ENCODE measurements at places on chromosomes 16 and 17.

DNA sequence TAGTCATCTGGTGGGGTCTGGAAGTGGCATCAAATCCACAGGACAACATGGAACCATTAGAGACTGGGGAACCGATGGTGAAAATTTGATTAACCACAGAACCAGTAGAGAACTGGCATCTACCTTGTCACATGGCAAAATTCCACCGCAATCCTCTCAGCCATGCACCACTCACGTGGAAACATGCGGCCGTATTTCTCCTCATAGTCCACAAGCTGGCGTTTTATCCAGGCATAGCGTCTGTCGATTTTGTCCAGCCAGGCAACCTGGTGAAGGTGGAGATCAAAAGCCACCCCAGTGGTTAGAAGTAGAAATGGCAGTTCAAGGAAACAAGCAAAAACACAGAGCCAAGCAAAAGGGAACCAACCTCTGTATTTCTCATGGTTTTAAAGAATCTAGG, 87.6 kb downstream of the VPS53 start:
- DNase-seq = no peak

GRCh38 chr16:53973021-53973420, 269.1 kb downstream of the FTO start:
- no peak for DNase-seq

- no peak for DNase-seq
Measured at GRCh38 chr16:68652659-68653058, 7.5 kb downstream of the CDH3 start.

- no peak for DNase-seq
Measured at GRCh38 chr16:88445583-88445960, 7.5 kb upstream of the ZFPM1 start.

- DNase-seq = no peak
Measured at GRCh38 chr17:17348872-17349723, 45.9 kb downstream of the NT5M start.

GRCh38 chr17:19304209-19304608, 58.3 kb downstream of the B9D1 start:
- no peak for DNase-seq

- no peak for DNase-seq
Measured at GRCh38 chr17:58189436-58190146, 2.9 kb upstream of the EPX start.

DNA sequence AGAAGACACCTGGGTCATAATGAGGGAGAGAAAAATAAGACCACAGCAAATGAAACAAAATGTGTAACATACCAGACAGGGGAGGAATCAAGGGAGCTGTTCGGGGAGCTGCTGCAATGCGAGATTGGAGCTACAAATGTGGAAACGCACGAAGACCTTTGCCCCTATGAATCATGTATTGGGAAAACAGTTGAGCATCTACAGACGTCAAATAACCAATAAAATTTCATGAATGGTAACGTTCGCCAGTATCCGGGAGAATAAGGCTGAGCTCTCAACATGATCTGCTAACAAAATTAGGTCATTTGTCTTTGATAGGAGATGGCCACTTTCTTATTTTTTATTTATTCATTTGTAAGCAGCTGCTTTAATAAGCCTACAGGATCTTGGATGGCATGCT, 486.2 kb upstream of the RBFOX1 start:
- no peak for DNase-seq

DNA sequence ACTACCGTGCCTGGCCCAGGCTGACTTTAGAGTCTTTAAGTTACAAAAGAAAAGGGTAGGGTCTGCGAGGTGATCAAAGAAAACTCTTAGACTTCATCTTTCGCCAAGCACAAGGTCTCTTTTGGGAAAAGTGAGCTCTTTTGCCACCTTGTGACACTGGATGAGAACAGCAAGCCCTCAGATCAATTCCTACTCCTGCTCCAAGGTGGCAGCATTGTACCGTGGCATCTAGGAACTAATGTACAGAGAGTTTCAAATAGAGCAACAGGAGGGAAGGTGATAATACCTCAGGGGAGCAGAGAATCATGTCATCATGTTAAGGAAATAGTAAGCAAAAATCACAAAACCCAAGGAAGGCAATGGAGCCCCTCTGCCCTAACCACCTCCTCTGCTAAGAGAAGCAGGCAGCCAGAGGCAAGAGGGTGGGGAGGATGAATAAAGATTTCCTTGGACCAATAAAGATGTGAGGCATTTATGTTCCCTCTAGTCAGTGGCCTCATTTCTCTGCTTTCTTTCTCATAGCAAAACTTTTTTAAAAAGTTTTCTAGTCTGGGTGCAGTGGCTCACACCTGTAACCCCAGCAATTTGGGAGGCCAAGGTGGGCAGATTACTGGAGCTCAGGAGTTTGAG, 2.1 kb upstream of the C17orf78 start:
- DNase-seq = peak; percentile 50

GRCh38 chr16:80519189-80519588, 21.6 kb upstream of the DYNLRB2 start:
- DNase-seq = no peak

- DNase-seq = no peak
Measured at GRCh38 chr17:13939222-13939621, 130.1 kb upstream of the COX10 start.

- no peak for DNase-seq
Measured at GRCh38 chr16:22934786-22935185, 120.8 kb downstream of the HS3ST2 start.

DNA sequence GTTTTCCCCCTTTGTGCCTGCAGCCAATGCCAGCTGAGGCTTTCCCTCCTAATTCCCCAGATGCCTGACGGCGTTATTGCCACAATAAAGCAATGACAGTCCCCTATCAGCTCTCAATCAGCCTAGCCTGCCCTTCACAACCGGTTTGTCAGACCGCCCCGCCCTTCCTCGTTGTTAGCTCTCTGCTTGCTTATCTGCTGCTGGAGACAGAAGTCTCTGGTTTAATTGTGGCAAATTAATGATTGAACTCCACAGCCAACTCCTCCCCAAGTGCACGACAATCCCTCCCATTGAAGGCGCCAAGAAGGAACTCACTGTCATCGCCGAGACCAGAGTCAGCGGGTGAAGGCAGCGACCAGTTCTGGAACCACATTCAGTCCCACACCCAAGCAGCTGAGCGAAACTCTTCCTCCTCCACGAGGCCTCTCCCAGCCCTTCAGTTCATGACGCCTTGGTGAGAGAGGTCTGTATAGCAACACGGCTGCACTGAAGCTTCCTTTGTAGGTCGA, 474.4 kb downstream of the SLC39A11 start:
- no peak for DNase-seq

All from GM12892 (cell line).